ENCODE measurements at places on chromosomes 13 and 19.

DNA sequence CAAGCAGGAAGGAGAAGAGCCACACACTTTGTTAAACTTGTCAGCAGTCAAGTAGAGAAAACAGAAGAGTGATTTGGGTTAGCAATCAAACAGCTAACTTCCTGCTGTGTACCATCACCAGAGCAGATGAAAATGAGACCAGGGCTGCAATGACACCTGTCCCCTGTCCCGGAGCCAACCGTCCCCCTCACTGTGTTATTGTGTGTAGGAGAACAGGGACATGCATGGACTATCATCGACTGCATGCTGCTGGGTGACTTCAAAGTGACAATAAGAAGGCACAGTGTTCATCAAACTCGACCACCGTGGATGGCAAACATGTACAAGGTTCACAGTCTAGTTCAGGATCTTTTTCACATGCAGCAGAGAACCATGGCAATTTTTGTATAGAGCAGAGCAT lies 94.0 kb upstream of the SLC15A1 start:
- no peak for DNase-seq

DNA sequence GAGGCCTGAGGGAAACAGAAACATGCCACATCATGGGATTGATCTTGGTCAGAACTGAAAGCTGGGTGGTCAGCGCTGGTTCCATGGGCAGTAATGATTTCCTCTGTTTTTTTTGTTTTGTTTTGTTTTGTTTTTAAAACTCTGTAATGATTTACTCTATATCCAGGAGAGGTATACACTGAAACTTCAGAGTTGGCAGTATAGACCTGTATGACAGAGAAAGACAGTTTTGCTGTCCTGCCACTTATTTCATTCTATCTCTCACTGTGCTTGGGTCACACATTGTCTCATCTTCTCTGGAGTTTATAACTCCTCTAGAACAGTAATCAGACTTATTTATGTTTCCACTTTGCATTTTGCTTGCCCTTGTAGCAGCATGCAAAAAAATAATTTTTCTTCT lies 105.1 kb upstream of the SLITRK1 start:
- no peak for DNase-seq

DNA sequence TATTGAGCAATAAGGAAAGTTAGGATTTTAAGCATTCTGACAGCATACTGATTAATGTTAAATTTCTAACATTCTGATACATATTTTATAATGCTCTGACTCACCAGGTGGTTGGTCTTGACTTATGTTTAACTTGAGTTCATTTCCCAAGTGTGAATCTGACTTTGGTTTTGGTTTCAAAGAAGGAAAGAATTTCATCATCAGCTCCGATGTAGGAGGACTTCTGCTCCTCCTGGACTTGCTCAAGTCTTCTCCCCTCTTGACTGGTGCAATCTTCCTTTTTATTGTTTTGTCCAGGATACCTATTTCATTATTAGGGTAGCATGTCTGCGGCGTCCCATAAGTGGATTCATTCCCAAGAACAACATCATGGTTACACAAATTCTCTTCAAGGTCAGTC lies 141.3 kb downstream of the RNF17 start:
- DNase-seq: no peak

- DNase-seq: no peak
These were observed 75.9 kb downstream of the ESD start for GRCh38 chr13:46721054-46721453.

DNA sequence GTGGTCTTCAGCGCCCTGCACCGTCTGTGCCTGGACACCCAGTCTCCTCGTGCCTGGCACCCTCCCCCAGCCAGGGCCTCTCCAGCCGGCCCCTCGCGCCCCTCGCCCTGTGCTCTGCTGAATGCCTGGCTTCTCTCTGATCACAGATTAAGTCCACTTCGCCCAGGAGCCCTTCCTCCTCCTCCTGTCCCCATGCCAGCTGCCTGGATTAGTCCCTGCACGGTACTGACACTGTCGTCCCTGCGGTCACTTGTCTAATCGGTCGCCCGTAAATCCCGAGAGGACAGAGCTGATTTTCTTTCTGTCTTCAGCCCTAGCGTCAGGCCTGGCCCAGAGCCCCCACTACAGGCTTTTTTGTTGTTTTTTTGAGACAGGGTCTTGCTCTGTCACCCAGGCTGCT lies 6.6 kb downstream of the THOP1 start:
- no peak for DNase-seq

DNA sequence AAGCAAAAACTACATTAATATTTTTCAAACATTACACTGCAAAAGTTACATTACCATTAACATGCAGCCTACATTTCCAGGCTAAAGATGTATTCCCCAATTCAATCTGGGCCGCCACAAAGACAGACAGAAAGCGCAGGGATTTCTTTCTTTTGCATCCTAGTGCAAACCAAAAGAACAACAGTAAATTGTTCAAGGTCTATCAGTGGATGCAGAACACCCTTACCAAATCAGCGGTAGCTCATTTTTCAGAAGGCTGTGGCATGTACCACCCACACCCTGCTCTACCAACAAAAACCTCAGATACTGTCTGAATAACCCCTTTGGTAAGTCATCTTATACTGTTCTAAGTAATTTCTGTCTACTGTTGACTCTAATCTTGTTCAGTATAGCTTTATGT lies 3.6 kb downstream of the TPT1 start:
- no peak for DNase-seq

GRCh38 chr13:32748305-32748704 lies 162.1 kb downstream of the PDS5B start:
- no peak for DNase-seq

GRCh38 chr13:77056886-77057285 lies 29.9 kb upstream of the FBXL3 start:
- no peak for DNase-seq

DNA sequence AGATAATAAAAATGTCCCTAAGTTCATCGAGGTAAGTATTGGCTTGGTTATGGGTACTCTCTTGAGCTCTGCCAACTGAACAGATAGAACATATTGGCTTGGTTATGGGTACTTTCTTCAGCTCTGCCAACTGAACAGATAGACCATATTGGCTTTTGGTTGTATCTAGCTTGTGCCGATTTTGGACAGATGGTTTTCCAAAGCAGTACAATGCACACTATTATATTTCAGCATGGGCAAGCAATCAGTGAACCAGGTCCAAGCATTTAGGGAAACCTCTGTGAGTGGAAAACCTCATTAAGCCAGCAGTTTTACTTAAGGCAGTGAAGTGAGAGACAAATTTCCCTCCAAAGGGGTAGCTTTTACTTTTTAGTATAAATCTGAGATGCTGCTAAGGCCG lies 1440.5 kb upstream of the SPRY2 start:
- DNase-seq: no peak

GRCh38 chr13:104318121-104318520 lies 1251.9 kb upstream of the SLC10A2 start:
- DNase-seq: no peak

- no peak for DNase-seq
These were observed 28.5 kb downstream of the GPC5 start for GRCh38 chr13:91426913-91427312.

- no peak for DNase-seq
These were observed 42.2 kb upstream of the SPACA7 start for GRCh38 chr13:112333756-112334543.

DNA sequence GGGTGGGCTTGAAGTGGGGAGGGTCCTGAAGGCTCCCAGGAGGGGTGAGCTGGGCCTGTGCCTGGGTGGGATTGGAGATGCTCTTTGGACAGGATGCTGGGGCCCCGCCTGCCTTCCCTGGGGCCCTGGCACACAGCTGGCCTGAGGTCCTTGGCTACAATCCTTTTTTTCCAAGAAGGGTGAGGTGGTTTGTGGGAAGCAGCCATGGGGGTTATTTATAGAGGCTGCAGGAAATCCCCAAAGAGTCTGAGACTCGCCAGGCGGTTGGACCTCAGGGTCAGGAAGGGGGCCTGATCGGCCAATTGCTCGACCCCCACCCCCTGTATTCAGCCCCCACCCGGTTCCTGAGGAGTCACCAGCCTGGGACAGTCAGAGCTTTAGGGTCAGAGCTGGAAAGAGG lies 10.0 kb downstream of the GTPBP3 start:
- DNase-seq: no peak

DNA sequence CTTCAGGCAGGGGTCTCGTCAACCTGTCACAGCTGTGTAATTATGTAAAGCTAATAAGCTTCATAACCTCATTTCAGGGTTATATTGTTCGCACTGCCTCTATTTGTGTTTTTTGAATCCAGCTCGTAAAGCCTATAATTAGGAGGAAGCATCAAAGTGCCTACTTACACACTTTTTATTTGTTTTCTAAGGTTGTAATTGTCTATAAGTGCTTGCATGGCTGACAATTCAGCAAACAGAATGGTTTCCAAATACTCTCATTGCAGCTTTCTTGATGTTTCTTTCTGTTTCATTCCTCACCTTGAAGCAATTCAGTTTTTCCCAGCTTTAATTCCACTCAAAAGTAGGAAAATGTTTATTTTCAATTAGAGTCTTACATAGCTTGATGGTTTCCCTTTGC lies 336.3 kb downstream of the HS6ST3 start:
- no peak for DNase-seq

GRCh38 chr19:37706052-37706605 lies 13.4 kb downstream of the ZNF607 start:
- DNase-seq: no peak

DNA sequence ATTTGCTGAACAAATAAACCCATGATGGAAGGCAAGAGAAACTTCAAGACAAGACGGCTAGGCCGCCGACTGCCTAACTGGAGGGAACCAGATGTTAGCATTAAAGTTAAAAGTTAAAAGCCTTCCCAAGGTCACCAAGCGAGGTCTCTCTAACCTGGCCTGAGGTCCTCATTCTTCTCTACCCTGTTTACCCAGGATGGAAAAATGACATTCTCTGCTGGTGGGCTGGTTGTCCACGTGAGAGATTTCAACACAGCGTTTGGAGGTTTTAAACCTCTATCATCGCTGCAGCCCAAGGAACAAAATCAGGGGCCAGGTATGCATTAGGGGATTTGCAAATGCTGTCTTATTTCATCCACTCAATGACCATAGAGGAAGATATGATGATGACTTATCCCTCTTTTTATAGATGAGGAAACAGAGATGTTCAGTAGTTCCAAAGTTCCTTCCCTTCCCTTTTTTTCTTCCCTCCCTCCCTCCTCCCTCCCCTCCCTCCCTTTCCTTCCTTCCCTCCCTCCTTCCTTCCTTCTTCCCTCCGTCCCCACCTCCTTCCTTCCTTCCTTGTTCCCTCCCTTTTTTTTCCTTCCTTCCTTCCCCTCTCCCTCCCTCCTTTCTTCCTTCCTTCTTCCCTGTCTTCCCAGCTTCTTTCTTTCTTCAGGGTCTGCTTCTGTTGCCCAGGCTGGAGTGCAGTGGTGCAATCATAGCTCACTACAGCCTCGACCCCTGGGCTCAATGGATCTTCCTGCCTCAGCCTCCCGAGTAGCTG lies 79.7 kb downstream of the INSR start:
- DNase-seq: no peak

GRCh38 chr13:112053744-112054615 lies 13.0 kb upstream of the SOX1 start:
- no peak for DNase-seq

- no peak for DNase-seq
These were observed 116.3 kb upstream of the SOX1 start for GRCh38 chr13:111950697-111951096.

DNA sequence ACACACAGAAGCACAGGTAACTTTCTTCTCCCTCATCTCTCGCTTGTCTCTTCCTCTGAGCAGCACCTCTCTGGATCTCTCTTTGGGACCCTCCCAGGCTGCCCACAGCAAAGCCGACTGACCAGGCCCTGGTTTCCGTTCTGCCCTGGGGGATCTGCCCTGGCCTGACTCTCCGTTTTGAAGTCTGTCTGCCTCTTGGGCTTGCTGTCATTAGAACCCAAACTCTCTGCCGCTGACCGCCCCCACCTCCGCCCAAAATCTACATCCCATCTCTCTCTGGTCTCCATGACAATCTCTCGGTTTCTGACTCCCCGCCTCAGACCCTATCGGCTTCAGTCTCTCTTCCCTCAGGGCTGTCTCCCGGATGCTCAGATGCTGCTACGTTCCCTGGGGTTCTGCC lies 6.9 kb downstream of the KCNC3 start:
- DNase-seq: no peak

- DNase-seq: no peak
These were observed 28.0 kb downstream of the MAB21L1 start for GRCh38 chr13:35448465-35448864.

- no peak for DNase-seq
These were observed 26.6 kb downstream of the PPP1R37 start for GRCh38 chr19:45119582-45119981.

GRCh38 chr19:6173190-6173589 lies 37.7 kb downstream of the ACSBG2 start:
- DNase-seq: no peak

- no peak for DNase-seq
These were observed 28.7 kb downstream of the PDE4A start for GRCh38 chr19:10449037-10449436.

DNA sequence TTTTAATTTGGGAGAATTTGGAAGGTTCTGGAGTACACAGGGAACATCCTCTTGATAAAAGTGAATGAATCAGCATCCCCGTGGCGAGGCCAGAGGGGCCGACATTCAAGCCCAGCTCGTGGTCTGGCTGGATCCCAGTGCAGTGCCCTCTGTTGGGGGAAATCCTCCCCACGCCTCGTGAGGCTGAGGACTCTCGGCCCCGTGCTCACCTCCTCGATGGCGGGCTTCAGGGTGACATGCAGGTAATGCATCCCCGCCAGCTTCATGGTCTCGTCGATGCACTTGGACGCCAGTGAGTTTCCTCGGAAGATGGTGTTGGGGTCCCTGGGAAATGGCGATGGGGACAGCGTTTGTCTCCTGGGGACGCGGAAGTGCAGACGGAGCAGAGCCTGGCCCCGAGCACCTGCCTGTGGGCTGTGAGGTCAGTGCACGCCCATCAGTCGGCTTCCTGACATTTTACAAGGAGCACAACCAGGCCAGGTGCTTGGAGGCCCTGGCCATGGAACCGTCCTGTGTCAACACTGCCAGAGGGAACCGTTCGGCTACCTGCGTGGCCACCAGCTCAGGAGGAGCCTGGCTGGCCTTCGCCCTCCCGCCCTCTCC lies 43.3 kb upstream of the C13orf46 start:
- DNase-seq: no peak

DNA sequence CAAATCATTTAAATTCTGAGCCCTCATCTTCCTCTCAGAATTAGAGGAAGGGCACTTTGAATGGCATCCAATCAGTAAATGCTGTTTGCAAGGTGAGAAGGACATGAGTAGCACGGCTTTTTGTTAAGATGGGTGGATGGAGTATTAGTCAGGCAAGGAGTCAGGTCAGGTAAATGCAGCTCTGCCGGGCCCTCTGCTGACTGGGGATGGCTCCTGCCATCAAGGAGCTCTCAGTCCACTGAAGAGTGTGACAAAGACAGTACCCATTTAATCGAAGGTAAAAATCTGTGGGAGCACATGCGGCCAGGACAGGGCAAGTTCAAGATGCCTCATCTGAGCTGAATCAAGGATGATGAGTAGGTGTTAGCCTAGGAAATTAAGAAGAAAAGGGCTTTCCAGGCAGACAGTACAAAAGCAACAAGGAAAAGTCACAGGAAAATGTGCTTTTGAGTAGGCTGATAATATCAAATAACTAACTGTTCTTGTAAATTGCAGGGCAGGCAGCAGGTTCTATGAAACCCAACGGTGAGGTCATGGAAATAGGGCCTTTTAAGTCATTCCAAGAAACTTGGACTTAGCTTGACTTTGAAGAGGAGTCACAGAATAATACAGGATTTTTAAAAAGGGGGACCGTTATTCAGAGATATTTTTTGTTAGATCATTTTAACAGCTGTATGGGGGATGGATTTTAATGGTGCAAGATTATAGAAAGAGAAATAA lies 670.5 kb upstream of the ARGLU1 start:
- no peak for DNase-seq
